Upper lobe of left lung (tissue), 6 donors: ENCODE measurements at places on chromosomes 7 and 10. TPM values are rescaled to one million over a fixed set of nuclear protein-coding genes. Genes with fewer than 3 reads are reported as not detected.

NODAL gene
- total RNA-seq, result not detected

VSTM4 gene
- total RNA-seq, result 8.5 TPM

GIMAP2 gene
- total RNA-seq, result 18.9 TPM

CALHM3 gene
- total RNA-seq, result not detected

SLC25A28 gene
- 53.4 TPM for total RNA-seq

ZNF503 gene
- 17.8 TPM for total RNA-seq

PRKCQ gene
- total RNA-seq, result 16.8 TPM

- no peaks in the 10 kb centered on the region for H3K27me3 ChIP-seq
- peaks cover 47% of the 10 kb centered on the region for H3K4me1 ChIP-seq
- no peak for DNase-seq
These were observed 39.1 kb downstream of the VOPP1 start for GRCh38 chr7:55533050-55533728.

DNA sequence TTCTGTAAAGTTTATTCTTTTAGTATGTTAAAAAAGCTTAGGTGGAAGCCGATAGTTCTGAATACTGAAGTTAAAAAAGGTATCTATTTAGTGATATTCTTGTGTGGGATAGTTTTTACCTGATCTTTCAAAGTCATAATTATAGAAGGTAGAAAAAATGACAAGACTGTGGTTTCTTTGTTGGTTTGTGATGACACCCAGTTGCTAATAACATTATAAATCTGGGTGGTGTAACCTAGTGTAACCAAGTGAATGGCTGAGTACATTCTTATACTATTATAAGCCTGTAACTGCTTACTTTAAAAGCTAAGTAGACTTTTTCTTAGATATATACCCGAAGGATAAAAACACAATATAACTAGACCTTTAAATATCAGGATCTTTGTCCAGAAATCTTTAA is 2.3 kb downstream of the CDK13 start:
- DNase-seq, result no peak
- H3K4me1 ChIP-seq, result peaks cover 38% of the 10 kb centered on the region
- peak overlapping the region; percentile 98 for H3K27ac ChIP-seq
- H3K36me3 ChIP-seq, result no peaks in the 10 kb centered on the region
- H3K27me3 ChIP-seq, result no peaks in the 10 kb centered on the region

DNA sequence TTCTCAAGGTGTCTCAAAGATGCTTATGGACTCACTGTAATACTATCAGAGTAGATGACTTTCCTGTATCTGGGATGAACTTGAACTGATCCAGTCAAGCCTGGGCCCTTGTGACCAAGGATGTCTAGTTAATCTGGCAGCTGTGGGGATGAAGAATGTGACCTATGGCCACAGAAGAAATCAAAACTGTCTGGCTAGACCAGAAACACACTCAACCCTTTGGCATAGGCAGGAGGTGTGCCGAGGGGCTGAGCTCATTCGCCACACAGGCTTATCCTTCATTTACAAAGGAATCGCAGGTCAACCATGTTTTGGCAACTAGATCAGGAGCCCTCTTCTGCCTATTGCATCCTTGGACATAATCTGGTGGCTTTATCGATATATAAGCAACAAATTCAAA is 110.6 kb downstream of the ATXN7L1 start:
- H3K36me3 ChIP-seq, result no peaks in the 10 kb centered on the region
- DNase-seq, result no peak
- no peaks in the 10 kb centered on the region for H3K4me1 ChIP-seq
- H3K27ac ChIP-seq, result no peak overlapping the region
- no peak overlapping the region for H3K4me3 ChIP-seq
- no peaks in the 10 kb centered on the region for H3K27me3 ChIP-seq

GRCh38 chr7:82156168-82156567 is 287.4 kb downstream of the CACNA2D1 start:
- H3K36me3 ChIP-seq, result no peaks in the 10 kb centered on the region
- H3K4me3 ChIP-seq, result no peak overlapping the region
- DNase-seq, result no peak
- no peaks in the 10 kb centered on the region for H3K4me1 ChIP-seq
- H3K27ac ChIP-seq, result no peak overlapping the region

DNA sequence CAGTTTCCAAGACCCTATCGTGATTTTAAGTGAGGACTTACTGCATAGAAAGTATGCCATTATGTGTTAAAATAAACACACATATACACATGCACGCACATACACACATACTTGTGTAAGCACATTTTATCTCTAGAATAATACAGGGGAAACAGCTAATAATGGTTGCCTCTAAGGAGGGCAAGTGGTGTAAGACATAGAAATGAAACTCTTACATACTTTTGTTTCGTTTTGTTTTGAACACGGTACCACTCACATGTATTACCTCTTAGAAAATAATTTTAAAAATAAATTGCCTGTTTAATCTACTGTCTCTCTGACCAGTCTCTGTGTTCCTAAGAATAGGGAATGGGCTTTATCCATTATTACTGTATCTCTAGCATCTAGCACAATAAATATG is 49.2 kb downstream of the HERPUD2 start:
- H3K4me3 ChIP-seq, result no peak overlapping the region
- no peak for DNase-seq
- H3K27me3 ChIP-seq, result no peaks in the 10 kb centered on the region
- H3K4me1 ChIP-seq, result peaks cover 30% of the 10 kb centered on the region
- H3K27ac ChIP-seq, result no peak overlapping the region

DNA sequence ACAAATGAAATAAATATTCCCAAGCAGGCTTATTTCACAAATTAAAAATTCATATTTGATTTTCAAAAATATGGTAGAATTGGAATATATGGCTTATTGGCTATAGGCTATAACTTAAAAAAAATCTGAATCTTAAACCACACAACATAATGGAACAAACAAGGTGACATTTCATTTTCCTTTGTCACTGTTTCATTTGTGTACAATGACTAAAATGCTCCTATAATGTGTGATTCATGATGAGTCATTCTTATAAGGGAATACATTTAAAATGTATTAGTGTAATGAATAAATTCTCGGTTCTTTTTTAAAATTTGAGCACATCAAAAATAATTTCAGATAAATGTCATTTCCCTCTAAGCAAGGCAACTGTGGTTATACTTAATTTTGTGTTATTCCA is 148.0 kb upstream of the ANK3 start:
- no peak overlapping the region for H3K4me3 ChIP-seq
- H3K4me1 ChIP-seq, result no peaks in the 10 kb centered on the region
- H3K27me3 ChIP-seq, result no peaks in the 10 kb centered on the region
- no peak overlapping the region for H3K27ac ChIP-seq
